EL (cell line): ENCODE measurements at places on chromosomes 7 and 10.
A peak's percentile ranks its signal among the peaks of the same experiment; 100 is the strongest.

GRCh38 chr10:87619705-87620104, 40.0 kb upstream of the PAPSS2 start:
- peak; percentile 13 for DNase-seq

GRCh38 chr10:35495521-35496119, 109.5 kb upstream of the GJD4 start:
- DNase-seq = peak; percentile 46

- DNase-seq = no peak
These were observed 22.9 kb upstream of the ANTXRL start for GRCh38 chr10:46263831-46264268.

DNA sequence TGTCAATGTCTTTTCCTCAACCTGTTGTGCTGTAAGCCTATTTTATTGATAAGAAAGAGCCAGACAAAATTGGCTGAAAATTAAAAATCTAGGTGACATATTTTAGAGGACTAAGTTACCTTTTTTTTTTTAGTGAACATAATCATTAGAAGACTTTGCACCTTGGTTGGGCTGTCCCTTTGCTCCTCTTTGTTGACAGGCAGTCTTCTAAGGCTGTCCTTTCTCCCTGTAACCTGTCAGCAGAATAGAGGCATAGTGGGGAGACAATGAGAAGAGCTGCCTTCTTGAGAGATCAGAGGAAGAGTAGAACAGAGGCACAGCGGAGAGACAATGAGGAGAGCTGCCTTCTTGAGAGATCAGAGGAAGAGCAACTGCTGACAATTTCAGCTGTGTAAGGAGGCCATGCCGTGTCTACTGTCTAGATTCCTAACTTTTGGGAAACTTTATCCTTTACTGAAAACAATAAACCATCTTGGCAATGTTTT, 238.3 kb upstream of the FZD1 start:
- no peak for DNase-seq

DNA sequence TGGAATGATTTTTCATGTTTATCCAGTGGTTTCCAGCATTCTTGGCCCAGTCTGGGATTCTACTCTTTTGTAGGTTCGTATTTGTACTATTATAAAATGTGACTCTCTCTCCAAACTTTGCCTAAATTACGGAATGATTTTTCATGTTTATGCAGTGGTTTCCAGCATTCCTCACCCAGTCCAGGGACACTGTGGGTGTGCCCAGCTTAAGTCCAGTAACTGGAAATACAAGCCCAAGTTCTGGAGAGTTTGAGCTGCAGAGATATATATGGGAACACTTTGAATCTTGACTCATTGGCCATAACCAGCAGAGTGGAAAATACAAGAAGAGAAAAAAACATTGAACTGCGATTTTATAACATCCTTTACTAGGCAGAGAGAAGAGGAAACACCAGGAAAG, 5.9 kb upstream of the MAGI2 start:
- DNase-seq = no peak

GRCh38 chr7:142887282-142888015, 1.9 kb upstream of the TRPV6 start:
- DNase-seq = no peak

DNA sequence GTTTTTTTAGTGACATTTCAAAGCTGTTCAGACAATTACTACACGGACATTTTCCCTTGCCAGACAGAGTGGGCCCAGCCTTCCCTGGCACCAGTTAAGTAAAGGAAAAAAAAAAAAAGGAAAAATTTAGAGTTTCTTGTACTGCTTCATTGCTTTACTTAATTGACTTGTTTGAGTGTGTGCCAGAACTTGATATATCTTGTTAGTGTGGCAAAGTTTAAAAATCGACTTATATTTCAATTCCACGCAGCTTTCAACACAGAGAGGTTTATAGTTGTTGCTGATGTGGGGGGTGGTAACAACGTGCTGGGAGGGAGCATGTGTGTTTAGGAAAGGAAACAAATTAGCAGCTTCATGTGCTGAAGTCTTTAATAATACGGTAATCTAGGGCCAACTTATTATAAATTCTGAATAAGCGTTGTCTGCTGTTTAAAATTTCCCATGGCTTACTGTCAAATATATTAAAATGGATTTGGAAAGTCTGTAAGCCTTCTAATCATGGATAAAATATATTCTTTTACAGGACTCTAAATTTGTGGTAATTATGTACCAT, 1104.6 kb downstream of the SORCS3 start:
- no peak for DNase-seq

DNA sequence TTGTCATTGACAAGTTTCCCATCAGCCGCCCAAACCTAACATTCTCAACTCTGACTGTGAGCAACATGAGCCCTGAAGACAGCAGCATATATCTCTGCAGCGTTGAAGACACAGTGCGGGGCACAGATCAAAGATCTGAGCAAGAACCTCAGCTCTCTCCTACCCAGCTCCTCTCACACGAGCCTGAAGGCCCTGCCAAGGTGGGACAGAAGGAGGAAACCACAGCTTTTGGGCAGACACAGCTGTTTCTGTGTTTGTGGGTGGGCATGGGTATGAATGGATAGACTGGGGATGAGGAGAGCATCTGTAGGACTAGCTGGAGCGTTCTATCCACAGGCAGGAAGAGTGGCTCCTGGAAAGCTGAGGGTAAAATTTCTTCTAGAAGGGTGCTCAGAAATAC, 8.5 kb upstream of the PRSS1 start:
- no peak for DNase-seq

DNA sequence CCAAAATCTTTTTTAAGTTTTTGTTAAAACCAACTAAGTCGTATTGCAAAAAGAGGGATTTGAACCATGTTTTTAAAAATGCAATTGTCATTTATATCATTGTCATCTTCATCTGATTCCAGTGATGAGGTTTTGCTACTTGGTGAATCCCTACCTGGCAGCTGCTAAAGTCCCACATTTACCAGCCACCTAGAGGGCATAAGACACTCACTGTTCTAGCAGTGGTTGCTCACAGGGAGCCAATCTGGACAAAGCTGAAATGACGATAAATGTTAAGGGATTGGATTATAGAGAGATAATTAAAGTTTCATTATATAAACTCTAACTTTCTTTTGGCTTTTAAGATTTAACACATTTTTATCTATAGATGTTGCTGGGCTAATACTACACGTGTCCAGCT, 18.7 kb downstream of the KIFBP start:
- DNase-seq = no peak

DNA sequence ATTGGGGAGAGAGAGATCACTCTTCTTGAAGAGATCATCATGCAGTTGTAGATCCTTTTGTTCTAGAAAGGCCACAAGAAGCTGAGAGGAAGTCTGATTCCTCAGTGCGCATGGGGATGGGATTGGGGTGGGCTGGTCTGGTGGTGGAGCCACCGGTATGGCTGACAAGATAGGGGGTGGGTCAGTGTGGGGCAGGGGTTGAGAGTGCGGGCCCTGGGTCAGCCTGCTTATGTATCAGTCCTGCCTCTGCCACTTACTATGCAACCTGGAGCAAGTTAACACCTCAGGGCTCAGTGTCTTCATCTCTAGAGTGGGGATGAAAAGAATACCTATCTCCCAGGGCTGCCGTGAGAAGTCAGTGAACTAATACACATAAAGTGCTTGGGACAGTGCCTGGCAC, 8.0 kb downstream of the SMARCD3 start:
- DNase-seq = no peak

DNA sequence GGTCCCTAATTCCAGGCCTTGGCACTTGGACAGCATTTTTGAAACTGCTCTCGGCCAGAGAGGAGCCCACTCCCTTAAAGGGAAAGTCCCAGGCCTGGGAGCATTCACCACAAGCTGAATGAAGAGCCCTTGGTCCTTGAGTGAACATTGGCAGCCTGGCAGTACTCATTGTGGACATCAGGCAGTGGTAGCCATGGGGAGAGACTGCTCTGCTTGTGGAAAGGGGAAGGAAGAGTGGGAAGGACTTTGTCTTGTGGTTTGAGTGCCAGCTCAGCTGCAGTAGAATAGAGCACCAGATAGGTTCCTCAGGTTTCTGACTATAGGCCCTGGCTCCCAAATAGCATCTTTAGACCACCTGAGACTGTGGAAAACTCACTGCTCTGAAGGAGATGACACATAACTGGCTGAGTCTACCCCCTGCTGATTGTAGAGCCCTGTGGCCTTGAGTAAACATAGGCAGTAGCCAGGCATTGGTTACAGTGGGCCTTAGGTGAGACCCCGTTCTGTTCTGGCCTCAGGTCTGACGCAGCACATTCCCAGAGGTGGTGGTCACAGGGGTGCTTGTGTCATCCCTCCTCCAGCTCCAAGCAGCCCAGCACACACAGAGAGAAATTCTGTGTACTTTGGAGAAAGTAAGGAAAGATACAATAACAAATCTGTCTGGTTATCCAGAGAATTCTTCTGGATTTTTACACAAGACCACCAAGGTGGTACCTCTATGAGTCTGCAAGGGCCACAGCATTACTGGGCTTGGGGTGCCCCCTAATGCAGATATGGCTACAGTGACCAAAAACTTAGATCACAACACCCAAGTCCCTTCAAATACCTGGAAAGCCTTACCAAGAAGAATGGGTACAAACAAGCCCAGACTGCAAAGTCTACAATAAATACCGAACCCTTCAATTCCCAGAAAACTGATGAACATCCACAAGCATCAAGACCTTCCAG, 153.8 kb downstream of the GNAI1 start:
- DNase-seq = peak; percentile 78
